ENCODE measurements at places on chromosomes 6 and 20. TPM values are rescaled to one million over a fixed set of nuclear protein-coding genes. Genes with fewer than 3 reads are reported as not detected.

DNA sequence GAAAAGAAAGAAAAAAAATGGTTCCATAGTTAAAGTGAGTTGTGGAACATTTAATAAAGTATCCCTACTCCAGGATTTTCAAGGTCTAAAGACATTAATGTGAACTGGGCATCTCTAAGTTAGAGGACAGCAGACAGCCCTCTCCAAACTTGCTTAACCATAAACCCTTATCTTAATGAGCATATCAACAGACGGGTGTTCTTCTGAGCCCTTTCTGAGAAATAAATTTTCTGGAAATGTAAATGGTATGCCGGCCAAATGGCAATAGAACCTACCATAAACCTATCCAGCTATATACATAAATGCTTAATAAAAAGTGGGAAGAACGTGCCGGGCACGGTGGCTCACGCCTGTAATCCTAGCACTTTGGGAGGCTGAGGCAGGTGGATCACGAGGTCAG is 12.5 kb downstream of the SLC18B1 start:
- DNase-seq, result no peak

- DNase-seq, result no peak
These were observed 169.7 kb downstream of the ATXN1 start for GRCh38 chr6:16591396-16592222.

DNA sequence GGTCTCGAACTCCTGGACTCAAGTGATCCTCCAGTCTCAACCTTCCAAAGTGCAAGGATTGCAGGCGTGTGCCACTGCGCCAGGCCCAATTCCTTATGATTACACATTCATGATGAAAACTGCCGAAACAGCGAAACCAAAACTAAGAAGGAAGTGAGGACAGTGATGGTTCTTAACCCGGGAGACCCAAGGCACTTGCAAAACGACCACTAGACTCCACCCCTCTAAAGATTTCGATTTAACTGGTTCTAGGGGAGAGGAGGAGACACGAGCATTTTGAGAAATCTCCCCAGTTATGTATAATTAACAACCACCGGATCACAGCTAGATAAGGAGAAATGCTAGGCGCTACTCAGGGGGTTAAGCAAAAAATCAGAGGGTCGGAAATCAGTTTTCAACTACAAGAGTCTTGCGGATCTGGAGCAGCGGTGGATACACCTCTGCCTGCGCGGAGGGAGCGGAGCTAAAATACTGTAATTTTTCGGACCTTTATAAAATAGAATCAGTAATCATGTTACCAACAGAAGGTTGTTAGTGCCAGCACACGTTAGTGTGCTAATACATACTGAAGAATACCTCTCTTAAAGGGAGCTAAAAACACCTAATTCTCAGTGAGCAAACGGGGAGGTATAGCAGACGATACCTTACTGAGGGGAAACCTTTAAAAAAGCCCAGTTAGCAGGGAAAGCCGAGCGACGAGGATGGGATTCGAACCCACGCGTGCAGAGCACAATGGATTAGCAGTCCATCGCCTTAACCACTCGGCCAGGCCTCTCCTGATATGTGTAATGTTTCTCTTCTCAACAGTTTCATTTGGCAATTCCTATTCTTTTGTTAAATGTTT is 60.0 kb upstream of the BTN3A2 start:
- DNase-seq, result peak; percentile 91

Gene ESF1
- total RNA-seq, result 12.9 TPM

GRCh38 chr6:153215242-153215641 is 84.2 kb upstream of the RGS17 start:
- no peak for DNase-seq

- DNase-seq, result peak; percentile 75
These were observed 11.0 kb downstream of the SLC29A1 start for GRCh38 chr6:44234101-44235025.

Gene UST
- 13.0 TPM for total RNA-seq

GRCh38 chr6:29796026-29796425 is 31.6 kb upstream of the HLA-G start:
- no peak for DNase-seq

DNA sequence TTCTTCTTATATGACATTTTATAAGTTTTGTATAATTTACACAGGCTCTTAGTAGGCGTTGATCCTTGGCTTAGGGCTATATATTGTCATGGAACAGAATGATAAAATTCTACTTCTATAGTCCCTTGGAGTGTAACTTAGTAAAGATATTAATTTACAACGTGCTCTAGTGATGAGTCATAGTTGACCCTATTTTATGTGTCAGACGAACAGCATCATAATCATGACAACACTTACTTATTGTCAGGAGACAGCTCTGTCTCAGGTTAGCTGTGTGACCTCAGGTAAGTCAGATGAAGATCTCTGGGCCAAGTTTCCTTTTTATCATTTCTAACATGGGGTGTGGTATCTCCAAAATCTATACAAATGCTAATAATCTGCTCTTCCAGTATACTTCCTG is 473.5 kb downstream of the UTRN start:
- DNase-seq, result peak; percentile 28

GRCh38 chr20:32539817-32540675 is 45.1 kb downstream of the NOL4L start:
- no peak for DNase-seq

DNA sequence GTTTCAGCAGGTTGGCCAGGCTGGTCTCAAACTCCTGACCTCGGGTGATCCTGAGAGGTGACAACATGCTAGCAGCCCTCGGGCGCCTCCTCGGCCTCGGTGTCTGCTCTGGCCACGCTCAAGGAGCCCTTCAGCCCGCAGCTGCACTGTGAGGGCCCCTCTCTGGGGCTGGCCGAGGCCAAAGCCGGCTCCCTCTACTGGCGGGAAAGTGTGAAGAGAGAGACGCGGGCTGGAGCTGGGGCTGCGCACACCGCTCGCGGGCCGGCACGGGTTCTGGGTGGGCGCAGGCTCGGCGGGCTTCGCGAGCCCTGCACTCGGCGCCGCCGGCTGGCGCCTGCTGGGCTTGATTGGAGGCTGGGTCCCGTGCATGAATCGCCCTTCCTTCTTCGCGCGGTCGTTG is 80.8 kb upstream of the RBM24 start:
- DNase-seq, result no peak

Data from HFFc6 (cell line).